Activated T-helper 1 cell treated with anti-CD3 and anti-CD28 coated beads, Interleukin-12 subunit alpha, Interleukin-12 subunit beta, Interleukin-2, Interleukin-4 antibody, amounts not matched to agents 30 ng/mL and 10 ng/mL and 1 ng/mL, durations not matched to agents 14 hours and 24 hours and 36 hours (primary cell): ENCODE measurements at places on chromosomes 5 and 9. TPM values are rescaled to one million over a fixed set of nuclear protein-coding genes. Genes with fewer than 3 reads are reported as not detected.

DNA sequence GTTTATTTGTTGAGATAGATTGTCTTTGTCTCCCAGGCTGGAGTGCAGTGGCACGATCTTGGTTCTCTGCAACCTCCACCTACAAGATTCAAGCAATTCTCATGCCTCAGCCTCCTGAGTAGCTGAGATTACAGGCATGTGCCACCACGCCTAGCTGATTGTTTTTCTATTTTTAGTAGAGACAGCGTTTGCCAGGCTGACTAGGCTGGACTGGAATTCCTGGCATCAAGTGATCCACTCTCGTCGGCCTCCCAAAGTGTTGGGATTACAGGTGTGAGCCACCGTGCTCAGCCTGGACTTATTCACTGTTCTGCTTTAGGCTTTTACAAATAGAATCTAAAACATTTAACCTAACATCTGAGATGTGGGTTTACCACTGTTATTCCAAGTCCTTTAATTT, 91.3 kb downstream of the COMMD10 start:
- H3K4me1 ChIP-seq = no peaks in the 10 kb centered on the region
- H3K27ac ChIP-seq = no peak overlapping the region
- H3K27me3 ChIP-seq = no peaks in the 10 kb centered on the region
- peaks cover 2% of the 10 kb centered on the region for H3K36me3 ChIP-seq
- no peak overlapping the region for H3K4me3 ChIP-seq
- no peak for DNase-seq

DNA sequence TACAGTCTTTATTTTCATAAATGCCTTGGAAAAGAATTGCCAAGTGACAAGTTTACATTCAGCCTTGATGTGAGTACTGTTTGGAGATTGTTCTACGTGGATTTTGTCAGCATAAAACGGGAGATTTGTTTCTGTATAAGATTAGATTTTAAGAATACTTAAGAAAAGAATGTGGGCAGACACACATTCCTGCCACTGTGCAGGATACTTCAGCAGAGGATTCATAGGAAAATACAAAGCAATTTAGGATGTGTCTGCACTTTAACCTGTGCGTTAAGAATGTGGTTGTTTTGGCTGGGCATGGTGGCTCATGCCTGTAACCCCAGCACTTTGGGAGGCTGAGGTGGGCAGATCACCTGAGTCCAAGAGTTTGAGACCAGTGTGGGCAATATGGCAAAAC, 37.2 kb downstream of the GPR107 start:
- H3K27me3 ChIP-seq = no peaks in the 10 kb centered on the region
- H3K4me1 ChIP-seq = peaks cover 5% of the 10 kb centered on the region
- H3K27ac ChIP-seq = no peak overlapping the region
- no peak for DNase-seq
- peaks cover 46% of the 10 kb centered on the region for H3K36me3 ChIP-seq

DNA sequence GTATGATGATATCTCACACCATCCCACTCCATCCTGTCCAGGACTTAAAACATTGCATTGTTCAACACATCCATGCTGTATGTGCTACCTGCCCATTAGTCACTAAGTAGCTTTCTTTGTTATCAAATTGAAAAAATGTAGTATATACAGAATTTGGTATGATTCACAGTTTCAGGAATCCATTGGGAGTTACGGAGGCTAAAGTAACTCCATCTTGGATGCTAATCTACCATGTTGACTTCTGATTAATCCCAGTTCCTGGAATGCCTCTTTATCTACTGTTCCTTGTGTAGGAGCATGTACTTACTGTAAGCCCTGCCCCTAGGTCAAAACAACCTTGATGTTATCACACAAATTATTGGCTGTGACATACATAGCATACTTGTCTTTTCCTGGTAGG, 38.9 kb upstream of the FOXB2 start:
- no peak for DNase-seq
- H3K27ac ChIP-seq = no peak overlapping the region
- no peaks in the 10 kb centered on the region for H3K36me3 ChIP-seq
- no peaks in the 10 kb centered on the region for H3K4me1 ChIP-seq
- no peak overlapping the region for H3K4me3 ChIP-seq

DNA sequence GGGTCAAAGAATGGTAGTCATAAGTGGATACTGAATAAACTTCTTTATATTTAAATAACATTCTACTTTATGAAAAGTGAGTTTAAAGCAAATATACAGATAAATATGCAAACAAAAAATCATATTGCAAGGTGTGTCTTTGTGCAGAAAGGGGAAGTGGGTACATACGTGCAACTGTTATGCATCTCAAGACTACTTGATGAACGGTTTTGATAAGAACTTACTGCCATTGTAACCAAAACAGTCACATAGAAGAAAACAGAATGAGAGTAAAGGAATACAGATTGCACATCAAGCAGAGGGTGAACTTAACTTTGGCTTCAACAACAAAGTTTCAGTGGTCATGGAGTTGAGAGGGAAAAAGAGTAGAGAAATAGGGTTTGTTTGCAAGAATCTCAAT, 9.9 kb downstream of the CAMK4 start:
- H3K4me1 ChIP-seq = peaks cover 97% of the 10 kb centered on the region
- peak overlapping the region; percentile 45 for H3K4me3 ChIP-seq
- peak overlapping the region; percentile 91 for H3K27ac ChIP-seq
- peaks cover 14% of the 10 kb centered on the region for H3K36me3 ChIP-seq
- H3K27me3 ChIP-seq = no peaks in the 10 kb centered on the region
- no peak for DNase-seq

The UNC5A gene
- not detected in 2 replicates for total RNA-seq

The ABCA1 gene
- total RNA-seq = 1.1 and 1.3 TPM in 2 replicates

DNA sequence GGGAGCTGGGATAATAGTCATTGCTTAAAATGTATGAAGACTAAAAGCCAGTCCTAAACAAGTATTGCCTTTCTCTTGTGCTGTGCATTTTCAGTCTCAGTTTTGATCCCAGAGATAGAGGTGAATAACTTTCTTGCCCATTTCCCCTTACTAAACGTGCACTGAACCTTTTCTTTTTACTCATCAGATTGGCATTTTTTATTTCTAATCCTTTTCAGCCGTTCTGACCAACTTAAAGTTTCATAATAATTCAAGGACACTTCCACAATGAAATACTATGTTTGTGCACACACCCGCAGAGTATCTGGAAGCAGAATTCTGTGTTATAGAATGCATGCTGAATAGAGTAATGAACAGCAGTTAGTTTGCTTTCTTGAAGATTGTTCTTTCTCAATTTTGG, 343.6 kb downstream of the LRRC70 start:
- no peaks in the 10 kb centered on the region for H3K4me1 ChIP-seq
- H3K27me3 ChIP-seq = no peaks in the 10 kb centered on the region

The DOCK8 gene
- 120 and 122 TPM in 2 replicates for total RNA-seq

- H3K27me3 ChIP-seq = no peaks in the 10 kb centered on the region
- peaks cover 31% of the 10 kb centered on the region for H3K4me1 ChIP-seq
- peak; percentile 82 for DNase-seq
- H3K4me3 ChIP-seq = peak overlapping the region; percentile 81
- peak overlapping the region; percentile 77 for H3K27ac ChIP-seq
These were observed 125.1 kb downstream of the C9orf50 start for GRCh38 chr9:129495620-129496472.

- DNase-seq = no peak
- peak overlapping the region; percentile 89 for H3K4me3 ChIP-seq
- H3K27ac ChIP-seq = peak overlapping the region; percentile 86
- no peaks in the 10 kb centered on the region for H3K27me3 ChIP-seq
- peaks cover 6% of the 10 kb centered on the region for H3K36me3 ChIP-seq
These were observed 2.0 kb downstream of the AK3 start for GRCh38 chr9:4738866-4739586.

- H3K4me3 ChIP-seq = no peak overlapping the region
- no peaks in the 10 kb centered on the region for H3K36me3 ChIP-seq
- no peak for DNase-seq
These were observed 144.7 kb downstream of the CFAP90 start for GRCh38 chr5:7706256-7706655.

DNA sequence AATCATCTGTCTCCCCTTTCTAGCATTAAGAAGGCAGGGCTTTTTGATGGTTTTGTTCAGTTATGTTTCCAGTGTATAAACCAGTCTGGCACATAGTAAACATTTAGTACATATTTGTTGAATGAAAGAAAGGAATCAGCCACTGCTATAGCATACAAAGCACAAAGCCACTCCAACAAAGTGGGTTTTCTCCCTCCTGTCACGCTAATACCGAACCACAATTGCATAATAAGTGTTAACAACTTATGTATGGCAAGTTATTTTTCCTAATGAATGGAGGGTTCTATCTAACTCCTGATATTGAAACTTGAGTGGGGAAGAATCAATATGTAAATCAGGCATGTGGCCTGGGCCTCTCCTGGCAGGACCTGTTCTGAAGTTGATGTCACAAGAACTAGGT, 53.9 kb downstream of the PRUNE2 start:
- H3K27ac ChIP-seq = no peak overlapping the region
- H3K4me1 ChIP-seq = no peaks in the 10 kb centered on the region
- H3K27me3 ChIP-seq = no peaks in the 10 kb centered on the region

GRCh38 chr5:107554776-107555424, 115.8 kb downstream of the EFNA5 start:
- peaks cover 15% of the 10 kb centered on the region for H3K27me3 ChIP-seq
- no peak overlapping the region for H3K27ac ChIP-seq
- no peaks in the 10 kb centered on the region for H3K4me1 ChIP-seq
- no peak overlapping the region for H3K4me3 ChIP-seq
- H3K36me3 ChIP-seq = no peaks in the 10 kb centered on the region

- no peak for DNase-seq
- no peak overlapping the region for H3K4me3 ChIP-seq
- H3K36me3 ChIP-seq = no peaks in the 10 kb centered on the region
- peaks cover 2% of the 10 kb centered on the region for H3K27me3 ChIP-seq
These were observed 10.0 kb upstream of the ACTBL2 start for GRCh38 chr5:57492632-57493031.

DNA sequence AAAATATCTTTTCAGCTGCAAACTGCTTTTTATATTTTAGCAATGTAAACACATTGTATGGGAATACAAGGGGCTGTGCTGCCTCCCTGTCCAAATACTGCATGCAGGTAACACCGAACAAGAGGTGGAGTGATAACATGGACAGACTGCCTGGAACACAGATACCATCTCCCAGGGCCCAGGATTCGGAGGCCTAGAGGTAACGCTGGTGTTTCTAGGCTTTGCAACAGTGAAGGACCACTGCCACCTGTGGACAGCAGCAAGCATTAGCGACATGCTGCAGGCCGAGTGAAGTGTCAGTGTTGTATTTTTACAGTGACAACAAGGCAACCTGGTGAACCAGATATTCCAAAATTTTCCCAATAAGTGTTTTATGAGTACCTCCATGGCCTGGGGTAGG, 379.1 kb downstream of the DMRT2 start:
- H3K4me3 ChIP-seq = no peak overlapping the region
- H3K4me1 ChIP-seq = no peaks in the 10 kb centered on the region
- DNase-seq = no peak

DNA sequence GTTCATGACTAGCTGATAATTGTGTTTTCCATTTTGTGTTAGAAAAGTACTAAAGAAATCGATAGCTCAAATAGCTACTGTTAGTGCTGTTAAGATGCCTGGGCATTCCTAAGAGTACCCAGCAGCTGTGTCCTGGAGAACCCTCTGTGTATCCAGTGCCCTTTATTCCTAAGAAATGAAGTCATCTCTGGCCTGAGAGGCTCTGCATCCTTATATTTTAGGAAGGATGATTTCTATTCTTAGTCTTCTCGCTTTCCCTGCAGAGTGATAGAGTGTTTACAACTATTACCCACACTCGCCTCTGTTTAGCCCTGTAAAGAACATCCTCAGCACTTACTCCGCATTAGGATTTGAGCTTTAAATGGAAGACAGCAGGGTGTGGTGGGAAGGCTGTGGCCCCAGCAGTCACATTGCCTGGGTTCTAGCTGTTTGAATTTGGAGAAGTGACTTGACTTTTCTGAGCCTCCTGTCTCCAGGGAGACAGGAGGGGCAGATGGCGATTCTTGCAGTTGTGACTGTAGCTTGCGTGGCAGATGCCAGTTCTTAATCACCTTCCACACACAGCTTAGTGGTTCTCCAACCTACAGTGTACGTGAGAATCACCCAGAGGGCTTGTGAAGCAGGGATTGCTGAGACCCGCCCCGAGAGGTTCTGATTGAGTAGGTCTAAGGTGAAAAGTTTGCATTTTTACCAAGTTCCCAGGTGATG, 177.2 kb upstream of the PITX1 start:
- no peak for DNase-seq
- H3K4me1 ChIP-seq = peaks cover 4% of the 10 kb centered on the region
- peaks cover 13% of the 10 kb centered on the region for H3K27me3 ChIP-seq
- no peaks in the 10 kb centered on the region for H3K36me3 ChIP-seq

- H3K4me1 ChIP-seq = peaks cover 9% of the 10 kb centered on the region
- peaks cover 2% of the 10 kb centered on the region for H3K36me3 ChIP-seq
- no peak overlapping the region for H3K27ac ChIP-seq
- no peak for DNase-seq
These were observed 16.4 kb upstream of the ZBTB34 start for GRCh38 chr9:126844085-126844484.

DNA sequence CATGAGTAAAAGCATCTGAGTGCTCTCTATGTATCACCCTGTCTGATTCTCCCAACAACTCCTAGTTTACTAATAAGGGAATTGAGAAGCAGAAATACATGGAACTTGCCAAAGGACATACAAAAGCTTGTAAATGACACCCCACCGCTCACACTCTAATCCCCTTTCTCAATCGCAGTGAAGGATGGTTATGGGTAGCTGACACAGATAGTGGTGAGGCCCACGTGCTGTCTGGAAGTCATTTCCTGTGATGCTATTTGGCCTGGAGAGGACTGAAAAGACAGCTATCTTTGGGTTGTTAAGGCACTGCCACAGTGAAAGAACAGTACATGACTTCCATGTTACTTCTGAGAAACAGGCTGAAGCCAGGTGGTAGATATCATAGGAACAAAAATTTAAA, 117.0 kb downstream of the GLIS3 start:
- no peaks in the 10 kb centered on the region for H3K36me3 ChIP-seq
- no peaks in the 10 kb centered on the region for H3K4me1 ChIP-seq
- no peak overlapping the region for H3K4me3 ChIP-seq
- DNase-seq = no peak

DNA sequence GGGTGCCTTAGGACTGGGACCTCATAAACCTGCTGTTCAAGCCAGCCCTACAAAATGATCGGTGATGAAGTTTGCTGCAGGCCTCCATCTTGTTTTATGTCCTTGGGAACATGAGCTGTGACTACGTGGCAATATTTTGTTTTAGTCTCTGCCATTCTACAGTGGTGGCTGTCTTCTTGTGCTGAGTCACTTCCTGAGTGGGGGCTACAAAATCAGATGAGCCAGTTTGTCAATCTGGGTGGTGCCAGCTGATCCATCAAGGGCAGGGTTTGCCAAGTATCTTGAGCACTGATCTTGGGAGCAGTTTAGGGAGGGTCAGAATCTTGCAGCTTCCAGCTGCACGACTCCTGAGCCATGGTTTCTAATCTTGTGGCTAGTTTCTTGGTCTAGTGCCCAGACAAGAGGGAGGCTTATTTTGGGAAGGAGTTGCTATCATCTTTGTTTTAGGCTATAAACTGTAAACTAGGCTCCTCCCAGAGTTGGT, 94.7 kb downstream of the YTHDC2 start:
- H3K4me1 ChIP-seq = peaks cover 4% of the 10 kb centered on the region
- H3K27me3 ChIP-seq = peaks cover 18% of the 10 kb centered on the region
- DNase-seq = no peak
- H3K4me3 ChIP-seq = no peak overlapping the region
- H3K27ac ChIP-seq = no peak overlapping the region
